ENCODE measurements at places on chromosomes 12 and 14. TPM values are rescaled to one million over a fixed set of nuclear protein-coding genes. Genes with fewer than 3 reads are reported as not detected.

GRCh38 chr12:109995361-109995685 lies 845 bp downstream of the GIT2 start:
- DNase-seq = no peak

- no peak for DNase-seq
Measured at GRCh38 chr14:61188196-61188595, 92.9 kb downstream of the TMEM30B start.

EPS8 gene
- total RNA-seq = 1.7 TPM

GRCh38 chr12:131733874-131734273 lies 23.0 kb downstream of the SFSWAP start:
- peak; percentile 42 for DNase-seq

- no peak for DNase-seq
Measured at GRCh38 chr12:102811110-102811737, 105.8 kb downstream of the PAH start.

DNA sequence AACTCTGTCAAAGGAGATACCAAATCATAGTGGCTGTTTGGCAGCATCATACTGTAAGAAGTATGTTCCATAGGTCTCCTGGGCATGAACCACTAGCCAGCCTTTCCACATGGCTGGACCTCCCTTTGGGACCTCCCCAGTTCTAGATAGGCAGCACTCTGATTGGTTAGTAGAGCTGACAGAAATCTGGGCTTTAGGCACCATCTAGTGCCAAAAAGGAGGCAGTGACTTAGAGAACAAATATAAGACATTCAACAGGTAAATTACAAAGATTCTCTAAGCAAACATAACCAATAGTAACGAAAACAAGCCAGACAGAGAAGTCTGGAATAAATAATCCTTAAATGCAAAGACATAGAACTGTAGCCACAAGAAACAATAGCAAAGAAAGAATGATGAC lies 148.0 kb upstream of the PDE3A start:
- DNase-seq = no peak

DNA sequence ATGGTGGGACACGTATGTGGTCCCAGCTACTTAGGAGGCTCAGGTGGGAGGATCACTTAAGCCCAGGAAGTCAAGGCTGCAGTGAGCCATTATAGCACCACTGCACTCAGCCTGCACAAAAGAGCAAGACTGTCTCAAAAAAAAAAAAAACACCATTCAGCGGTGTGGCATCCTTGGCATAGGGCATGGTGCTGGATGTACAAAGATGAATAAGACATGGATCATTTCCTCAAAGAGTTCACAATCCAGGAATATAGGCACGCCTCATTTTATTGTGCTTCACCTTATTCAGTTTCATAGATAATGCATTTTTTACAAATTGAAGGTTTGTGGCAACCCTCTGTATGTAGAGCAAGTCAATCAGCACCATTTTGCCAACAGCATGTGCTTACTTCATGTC lies 6.4 kb downstream of the CINP start:
- no peak for DNase-seq

- DNase-seq = no peak
Measured at GRCh38 chr12:113940357-113941207, 25.5 kb downstream of the RBM19 start.

DNA sequence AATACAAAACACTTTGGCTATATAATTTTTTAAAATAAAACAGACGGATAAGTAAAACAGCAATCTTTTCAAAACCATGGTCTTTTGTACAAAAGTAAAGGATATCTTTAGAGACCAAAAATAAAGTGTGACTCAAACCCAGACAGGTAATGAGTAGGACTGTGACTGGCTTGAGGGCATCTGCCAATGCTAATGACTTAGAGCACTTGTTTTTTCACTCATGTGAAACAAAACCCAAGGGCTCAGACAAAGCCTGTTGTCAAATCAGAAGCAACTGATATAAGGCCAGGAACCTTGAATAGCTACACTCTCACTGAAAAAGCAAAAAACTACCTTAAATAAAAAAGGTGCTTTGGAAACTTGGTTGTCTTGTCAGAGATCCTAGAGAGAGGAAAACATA lies 357.4 kb downstream of the TMEM117 start:
- DNase-seq = no peak

DPPA3 gene
- not detected for total RNA-seq

DNA sequence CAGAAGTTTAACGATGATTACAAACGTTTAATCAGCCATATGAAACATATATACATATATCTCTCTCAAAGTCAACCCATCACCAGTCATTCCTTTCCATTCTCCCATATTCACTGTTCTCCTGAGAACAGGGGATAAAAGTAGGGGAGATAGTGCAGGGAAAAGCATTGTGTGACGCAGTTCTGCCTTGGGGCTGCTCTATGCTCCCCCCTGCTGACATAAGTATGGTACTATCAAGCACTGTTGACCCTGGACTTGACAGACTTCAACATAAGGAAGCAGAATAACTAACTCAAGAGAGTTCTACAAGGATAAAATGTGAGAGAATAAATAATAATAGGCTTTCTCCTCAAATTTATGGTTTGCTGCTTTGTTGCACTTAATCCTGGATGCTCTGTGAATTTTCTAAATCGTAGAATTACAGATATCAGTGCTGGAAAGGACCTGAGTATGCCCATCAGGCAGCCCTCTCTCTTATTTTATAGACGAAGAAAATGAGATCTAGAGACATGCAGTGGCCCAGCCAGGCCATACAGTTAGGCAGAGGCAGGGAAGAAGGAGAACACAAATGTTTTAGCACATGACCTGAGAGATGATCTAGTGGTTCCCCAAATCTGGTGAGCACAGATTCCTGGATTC lies 87.2 kb downstream of the SCN8A start:
- DNase-seq = no peak

DNA sequence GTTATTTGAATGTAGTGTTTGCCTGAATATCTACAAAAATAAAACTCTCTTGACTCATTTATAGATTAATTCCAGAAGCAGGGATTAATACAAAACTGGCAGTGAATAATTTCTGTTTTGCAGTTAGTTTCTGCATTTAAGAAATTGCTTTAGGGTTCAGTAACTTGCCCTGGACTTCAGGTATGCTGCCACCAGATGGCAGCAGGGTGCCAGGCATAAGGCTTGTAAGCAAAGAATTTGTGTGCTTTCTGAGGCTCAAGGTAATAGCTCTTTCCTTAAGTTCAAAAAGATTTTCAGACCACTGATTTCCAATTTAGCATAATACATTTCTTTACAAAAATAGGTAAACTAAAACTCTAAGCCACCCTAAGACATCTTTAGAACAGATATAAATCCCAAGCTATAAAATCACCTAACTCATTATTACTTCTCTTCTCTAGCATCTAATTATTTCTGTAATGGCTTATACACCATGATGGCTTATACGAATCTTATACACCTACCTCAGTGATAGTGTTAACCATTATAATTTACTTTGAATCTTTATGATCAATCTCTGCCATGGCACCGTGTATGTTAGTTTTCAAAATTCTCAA lies 398.3 kb downstream of the APAF1 start:
- peak; percentile 32 for DNase-seq

GRCh38 chr14:46840944-46841720 lies 189.6 kb upstream of the RPL10L start:
- DNase-seq = no peak

GRCh38 chr12:113931517-113931916 lies 34.6 kb downstream of the RBM19 start:
- no peak for DNase-seq

DNA sequence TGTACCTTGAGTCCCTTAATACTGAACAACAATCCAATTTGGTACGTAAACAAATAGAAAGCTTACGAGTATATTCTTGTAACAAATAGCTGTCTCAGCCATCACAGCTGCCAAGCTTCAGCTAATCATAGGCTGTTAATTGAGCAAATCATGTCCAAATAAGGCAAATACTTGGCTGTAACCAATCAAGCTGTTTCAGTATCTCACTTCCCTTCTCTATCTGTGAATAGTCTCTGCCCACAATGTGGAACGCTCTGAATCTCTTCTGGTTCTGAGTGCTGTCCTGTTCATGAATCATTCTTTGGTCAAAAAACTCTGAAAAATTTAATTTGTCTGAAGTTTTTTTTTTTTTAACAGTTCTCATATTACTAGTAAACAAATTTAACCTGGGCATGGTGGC lies 5.8 kb upstream of the NEMF start:
- DNase-seq = no peak

PLD4 gene
- 0.31 TPM for total RNA-seq

TGM1 gene
- total RNA-seq = 3.6 TPM

DNA sequence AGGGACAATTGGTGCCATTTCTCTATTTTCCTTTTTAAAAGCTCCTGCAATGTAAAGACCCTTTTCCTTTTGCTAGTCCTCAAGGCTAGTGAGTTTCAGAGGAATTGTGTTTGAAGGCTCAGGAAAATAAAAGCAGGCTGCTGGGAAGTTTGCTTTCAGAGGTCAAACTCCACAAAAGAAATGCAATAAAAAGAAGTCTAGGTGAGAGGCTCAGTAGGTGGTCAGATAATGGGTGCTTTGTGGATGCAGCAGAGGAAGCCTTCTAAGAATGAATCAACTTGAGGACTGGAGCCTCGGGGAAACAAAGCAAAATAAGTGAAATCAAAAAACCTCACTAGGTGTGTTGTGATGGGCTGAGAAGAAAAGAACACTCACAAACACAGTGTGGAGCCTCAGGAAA lies 10.3 kb downstream of the CCDC175 start:
- DNase-seq = no peak

GRCh38 chr12:31370531-31371255 lies 44.7 kb upstream of the SINHCAF start:
- no peak for DNase-seq

GRCh38 chr12:113473942-113474341 lies 2.3 kb upstream of the LHX5 start:
- no peak for DNase-seq

GRCh38 chr12:29944269-29945000 lies 160.7 kb upstream of the TMTC1 start:
- no peak for DNase-seq

GRCh38 chr12:90017316-90017715 lies 308.7 kb upstream of the ATP2B1 start:
- DNase-seq = no peak

C12orf54 gene
- total RNA-seq = not detected

CD27 gene
- total RNA-seq = 39.2 TPM

DNA sequence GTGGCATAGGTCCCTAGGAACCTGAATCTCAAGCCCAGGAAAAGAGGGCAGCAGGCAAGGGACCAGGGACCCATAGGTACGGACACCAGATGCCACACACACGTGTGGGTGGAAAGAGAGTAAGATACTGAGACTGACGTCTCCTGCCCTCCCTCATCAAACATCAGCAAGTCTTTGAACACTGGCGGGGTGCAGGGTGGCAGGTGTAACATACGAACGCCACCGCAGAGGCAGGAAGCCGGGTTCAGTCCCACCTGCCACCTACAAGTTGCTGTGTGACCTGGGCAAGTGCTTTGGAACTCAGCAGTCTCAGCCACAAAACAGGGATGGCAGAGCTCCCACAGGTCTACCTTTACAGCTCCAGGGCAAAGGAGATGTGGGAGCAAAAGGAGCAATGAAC lies 11.1 kb downstream of the ACTN1 start:
- DNase-seq = peak; percentile 59

CCDC88C gene
- 266 TPM for total RNA-seq

DNA sequence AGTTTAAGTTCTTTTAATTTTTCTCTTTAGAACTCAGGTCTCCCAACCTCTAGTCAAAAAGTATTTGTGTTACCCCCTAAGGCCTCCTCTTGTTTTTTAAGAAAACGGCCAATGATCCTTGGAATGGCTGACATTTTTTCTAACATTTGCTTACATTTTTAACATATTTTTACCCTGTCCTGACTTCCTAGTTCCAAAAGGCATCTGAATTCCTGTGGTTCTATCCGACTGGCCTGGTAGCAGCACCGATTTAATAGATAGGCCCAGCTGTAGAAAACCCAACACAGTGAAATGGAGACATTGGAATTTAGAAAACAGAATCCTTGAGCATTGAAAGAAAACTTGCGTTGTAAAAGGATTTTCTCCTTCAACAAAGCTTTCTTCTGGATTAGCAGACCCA lies 134.7 kb upstream of the GSC start:
- no peak for DNase-seq

- DNase-seq = no peak
Measured at GRCh38 chr14:68908803-68909202, 70.3 kb downstream of the ACTN1 start.

BICDL1 gene
- total RNA-seq = 154 TPM

DNA sequence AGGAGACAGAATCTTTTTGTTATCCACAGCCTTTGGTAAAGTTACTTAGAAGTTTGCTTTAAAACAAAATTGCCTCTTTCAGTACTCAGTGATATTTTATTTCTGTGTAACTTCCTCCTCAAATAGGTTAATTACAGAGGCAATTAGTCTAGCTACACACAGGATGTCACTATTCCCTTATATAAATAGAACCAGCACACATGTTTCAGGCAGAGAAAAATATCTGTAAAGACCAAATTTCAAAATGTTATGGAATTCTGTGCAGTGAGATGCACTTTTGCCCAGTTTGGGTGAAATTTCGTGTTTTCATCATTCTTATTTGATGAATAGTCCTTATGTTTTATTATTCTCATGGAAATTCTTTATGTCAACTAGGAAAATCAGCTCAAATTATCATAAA lies 410.6 kb upstream of the SOX5 start:
- DNase-seq = no peak

KMT2D gene
- 127 TPM for total RNA-seq

DNA sequence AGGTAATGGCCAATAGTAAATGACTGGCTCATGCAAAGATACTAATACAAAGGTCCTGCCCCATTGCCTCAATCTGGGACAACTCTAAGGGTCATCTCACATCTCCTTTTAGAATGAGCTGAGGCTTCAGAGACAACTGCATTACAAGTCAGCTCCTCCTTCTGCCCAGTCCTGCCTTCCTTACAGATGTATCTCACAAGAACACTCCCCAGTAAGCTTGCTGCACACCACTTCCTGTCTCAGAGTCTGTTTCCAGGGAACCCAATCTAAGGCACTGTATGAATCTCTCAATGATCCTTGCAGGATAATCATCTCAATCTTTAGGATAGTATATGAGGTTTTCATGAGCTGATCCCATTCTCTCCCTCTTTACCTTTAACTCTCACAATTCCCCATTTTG lies 57.8 kb upstream of the ZDHHC17 start:
- DNase-seq = no peak

DNA sequence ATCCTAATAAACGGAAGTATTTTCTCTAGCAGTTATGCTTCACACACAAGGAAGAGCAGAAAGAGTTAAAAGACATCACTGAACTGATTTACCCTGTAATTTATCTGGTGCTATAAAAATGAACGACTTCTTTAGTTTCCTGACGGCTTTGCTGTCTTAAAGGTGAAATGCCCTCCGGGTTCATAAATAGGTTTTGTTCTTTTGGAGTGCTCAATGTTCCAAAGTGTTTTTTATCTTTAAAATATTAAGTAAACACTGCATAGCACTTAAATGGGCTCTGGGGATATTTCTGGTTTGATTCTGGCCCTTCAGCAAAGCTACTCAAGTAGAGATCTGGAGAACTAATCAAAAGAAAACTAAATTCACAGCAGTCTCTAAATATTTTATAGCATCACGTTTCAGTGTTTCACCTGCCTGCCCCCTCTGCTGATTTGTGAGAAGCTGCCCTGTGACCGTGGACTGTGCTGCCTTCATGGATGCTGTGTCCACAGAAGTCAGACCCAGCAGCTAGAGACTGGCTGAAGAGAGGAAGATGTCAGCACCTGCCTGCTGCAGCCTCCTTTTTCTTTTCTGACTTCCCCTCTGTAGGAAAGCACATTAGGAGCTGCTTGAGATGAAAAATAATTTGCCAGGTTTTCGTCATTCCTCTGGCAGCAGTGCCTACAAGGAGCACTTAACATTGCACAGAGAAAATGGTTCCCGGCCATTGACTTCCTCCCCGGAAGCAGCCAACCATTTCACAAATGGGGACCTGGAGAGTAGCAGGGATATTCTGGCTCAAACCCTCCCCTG lies 205.1 kb upstream of the FSCB start:
- no peak for DNase-seq

GRCh38 chr12:15996254-15996653 lies 85.1 kb downstream of the DERA start:
- no peak for DNase-seq

All from CD8-positive, alpha-beta T cell (primary cell).